ENCODE measurements at places on chromosomes 2 and 18.

DNA sequence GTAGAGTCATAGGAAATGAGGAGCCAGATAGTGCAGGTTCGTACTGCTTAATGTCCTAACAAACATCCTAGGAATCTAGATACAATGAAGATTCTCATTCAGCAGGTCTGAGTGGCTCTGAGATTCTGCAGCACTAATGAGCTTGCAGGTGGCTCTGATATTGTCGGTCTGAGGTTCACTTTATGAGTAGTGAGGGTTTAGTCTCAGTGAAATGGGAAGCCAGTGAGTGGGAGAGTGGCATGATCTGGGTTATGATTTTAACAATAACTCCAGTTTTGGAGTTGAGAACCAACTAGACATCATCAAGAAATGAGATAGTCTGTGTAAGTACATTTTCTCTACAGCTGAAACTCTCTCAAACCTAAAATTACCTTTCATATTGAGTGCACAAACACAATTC is 166.8 kb upstream of the SP5 start:
- DNase-seq = no peak

GRCh38 chr2:168992591-168993349 is 38.4 kb downstream of the ABCB11 start:
- DNase-seq = no peak

DNA sequence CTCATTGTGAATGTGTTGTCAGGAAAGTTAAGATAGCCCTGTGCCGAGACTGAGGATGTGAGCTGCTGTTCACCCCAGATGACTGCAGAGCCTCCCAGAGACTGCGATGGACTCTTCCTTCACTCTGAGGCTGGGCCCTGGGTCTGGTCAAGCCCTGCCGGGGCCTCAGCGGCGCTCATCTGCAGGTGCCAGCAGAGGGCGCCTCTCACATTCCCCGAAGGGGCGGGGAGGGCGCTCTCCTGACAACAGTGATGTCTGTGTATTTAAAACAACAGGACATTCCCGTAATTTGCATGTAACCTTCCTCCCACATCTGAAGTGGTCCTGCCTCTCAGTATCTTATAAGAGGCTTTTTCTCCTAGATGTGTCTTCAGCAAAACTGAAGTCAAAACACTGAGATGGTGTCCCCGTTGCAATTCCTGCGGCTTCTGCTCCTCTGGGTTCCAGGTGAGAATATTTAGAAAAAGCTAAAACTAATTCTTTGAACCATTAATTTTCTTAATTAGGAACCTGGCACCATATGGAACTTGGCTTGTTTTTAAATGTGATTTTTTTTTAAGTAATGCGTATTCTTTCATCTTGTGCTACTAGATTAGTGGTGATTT is 1377.9 kb downstream of the RPIA start:
- peak; percentile 41 for DNase-seq

DNA sequence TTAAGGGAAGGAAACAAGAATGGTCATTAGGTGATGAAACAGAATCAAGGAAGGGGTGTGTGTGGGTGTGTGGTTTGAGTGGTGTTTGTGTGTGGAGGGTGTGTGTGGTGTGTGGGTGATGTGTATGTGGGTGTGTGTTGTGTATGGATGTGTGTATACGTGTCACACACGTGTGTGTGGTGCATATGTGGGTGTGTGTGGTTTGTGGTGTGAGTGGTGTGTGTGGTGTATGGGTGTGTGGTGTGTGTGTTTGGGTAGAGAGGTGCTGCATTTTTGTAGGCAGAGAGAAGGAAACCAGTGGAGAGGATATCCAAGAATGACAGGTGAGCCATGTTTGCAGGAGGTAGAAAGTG is 1.1 kb upstream of the CEP192 start:
- DNase-seq = no peak

DNA sequence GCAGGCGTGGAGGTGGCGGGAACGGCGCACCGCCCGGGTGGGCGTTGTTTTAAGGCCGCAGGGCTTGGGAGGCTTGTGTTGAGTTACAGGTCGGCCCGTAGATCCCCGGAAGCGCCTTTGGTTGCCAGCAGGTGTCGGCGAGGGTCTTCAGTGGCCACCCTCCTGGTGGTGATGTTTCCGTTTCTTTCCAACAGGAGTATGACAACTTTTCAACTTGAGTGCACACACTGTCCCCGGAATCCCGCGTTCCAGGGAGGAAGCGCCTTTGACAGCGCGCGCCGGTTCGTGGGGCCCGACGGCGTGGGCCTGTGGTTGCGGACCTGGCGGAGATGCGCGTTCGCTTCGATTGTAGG is 1.0 kb upstream of the HDAC4 start:
- no peak for DNase-seq

GRCh38 chr18:10834128-10834815 is 308.4 kb downstream of the NAPG start:
- no peak for DNase-seq

DNA sequence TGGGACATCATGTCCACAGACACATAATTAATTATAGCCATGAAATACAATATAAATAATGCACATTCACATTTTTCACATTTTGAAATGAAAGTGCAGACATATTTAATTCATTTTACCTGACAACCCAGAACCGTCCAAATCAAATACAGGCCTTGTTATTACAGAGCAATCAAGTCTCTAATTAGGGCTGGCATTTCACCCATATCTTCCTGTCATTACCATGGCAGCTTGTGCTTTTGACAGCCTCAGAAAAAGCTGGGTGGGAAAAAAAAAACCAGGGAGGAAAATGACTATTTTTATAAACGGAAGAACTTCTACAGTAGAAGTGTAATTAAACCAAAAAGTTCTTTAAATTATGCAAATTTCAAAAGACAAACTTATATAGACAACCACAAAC is 436.4 kb downstream of the FBXO15 start:
- DNase-seq = no peak

DNA sequence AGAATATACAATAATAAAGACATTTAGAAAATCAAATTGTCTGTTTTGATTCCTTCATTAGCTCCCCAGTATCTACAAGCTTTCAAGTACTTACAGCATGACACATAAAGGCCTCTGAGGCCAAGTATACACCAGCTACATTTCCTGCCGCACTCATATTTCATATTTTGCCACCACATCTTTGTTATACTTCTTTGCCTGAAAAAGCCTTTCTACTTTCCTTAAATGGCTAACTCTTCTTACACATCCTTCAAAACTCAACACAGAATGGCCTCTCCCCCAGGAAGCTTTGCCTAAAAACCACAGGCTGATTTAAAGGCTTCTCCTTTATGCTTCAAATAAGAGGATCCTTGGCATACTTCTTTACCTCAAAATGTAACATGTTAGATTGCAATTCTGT is 4.5 kb downstream of the STK17B start:
- no peak for DNase-seq

DNA sequence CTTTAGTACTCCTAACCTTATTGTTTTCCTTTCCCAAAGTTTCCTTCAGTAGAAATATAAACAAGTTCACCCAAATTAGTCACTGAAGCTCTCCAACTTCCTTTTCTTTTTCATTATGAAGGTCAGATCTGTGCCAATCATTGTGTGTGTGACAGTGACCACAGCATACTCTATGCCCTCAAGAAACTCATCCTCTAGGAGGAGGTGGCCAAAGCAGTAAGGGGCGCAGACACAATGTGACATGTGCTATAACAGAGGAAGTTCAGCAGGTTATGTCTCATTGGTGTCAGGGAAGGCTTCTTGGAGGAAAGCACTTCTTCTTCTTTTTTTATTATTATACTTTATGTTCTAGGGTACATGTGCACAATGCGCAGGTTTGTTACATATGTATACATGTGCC is 60.0 kb upstream of the PSME4 start:
- DNase-seq = no peak

GRCh38 chr18:55585065-55585919 is 2.7 kb downstream of the TCF4 start:
- no peak for DNase-seq

- no peak for DNase-seq
Measured at GRCh38 chr2:75698918-75699317, 11.8 kb downstream of the GCFC2 start.

DNA sequence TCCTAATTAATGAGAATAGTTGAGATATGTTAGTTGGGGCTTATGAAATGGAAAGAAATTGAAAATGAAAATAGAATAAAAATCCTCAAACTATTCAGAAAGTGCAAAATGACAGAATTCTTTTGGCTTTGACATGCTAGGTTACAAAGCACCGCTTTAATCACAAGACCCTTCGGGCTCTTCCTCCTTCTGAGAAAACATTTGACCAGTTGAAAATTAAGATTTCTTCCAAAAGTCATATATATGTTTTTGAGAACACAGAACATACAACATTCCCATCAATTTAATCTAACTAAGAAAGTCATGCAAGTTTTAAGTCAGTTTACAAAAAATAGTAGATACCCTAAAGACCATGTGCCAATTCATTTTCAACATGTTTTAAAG is 2.2 kb upstream of the SLC40A1 start:
- DNase-seq = no peak

GRCh38 chr2:62074233-62074632 is 121.7 kb upstream of the B3GNT2 start:
- no peak for DNase-seq

GRCh38 chr2:229132236-229132635 is 138.9 kb downstream of the PID1 start:
- DNase-seq = no peak

- no peak for DNase-seq
Measured at GRCh38 chr2:165420231-165420630, 49.3 kb upstream of the CSRNP3 start.

DNA sequence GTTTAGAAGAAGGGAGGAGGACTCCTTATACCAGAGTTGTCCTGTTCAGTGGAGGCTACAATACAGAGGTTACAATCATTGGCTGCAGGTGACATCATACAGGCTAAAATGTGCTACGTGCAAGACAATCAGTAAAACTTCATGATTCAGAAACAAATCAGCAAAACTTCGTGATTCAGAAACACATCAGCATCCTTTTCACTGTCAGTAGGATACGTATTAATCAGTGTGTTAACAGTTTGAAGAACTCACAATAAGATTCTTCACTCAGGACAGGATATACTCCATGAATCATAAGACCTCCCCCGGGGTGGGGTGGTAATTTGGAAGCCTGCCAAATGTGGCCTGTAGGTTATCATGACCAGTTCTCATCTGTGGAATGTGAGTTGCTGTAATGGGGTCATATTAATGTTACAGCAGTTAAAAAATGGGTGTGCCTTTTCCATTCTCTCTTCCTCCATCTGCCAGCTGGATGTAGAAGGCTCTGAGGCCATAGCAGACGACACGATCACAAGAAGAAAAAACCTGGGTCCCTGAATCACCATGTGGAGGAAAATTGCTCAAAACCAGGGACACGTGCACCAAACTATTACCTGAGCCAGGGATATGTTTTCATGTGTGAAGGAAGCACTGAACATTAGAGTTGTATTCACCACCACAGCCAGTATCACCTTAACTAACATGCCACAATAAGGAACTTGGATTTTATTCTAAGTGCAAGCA is 134.8 kb upstream of the CREB1 start:
- DNase-seq = peak; percentile 46

DNA sequence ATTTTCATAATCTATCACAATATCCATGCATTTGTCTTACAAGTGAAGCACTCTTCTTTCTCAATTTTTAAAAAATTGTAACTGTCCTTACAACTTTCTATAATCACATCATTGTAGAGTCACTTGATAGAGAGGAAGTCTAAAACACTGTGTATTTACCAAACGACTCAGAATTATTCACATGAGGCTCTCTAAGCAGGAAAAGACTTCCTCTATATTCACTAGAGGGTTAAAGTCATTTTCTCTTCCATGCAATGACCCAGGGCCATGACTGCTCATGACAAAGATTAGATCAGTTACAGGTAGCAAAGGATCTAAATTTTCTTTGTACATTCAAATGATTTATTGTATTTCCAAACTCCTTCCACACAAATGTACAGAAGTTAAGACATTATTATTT is 9.0 kb upstream of the SLC1A4 start:
- DNase-seq = no peak

DNA sequence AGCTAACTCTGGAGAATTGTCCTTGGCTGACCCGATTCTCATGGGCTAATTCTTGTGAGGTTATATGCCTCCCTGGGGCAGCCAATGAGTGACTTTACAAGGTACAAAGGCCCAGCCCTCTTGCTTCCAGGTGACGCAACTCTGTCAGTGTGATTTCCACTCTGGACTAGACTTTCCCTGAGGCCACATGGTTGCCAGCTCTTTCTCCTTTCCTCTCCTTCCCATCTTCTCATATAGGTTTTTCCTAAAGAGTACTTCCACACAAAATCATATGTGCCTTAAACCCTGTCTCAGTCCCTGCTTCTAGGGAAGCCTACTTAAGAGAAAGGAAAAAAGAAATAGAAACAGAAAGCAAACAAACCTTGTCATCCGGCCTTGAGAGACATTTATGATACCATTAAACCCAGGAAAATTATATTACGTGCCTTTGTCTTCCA is 226.2 kb upstream of the ZSWIM2 start:
- DNase-seq = no peak

Data from BE2C (cell line).